Small intestine (tissue), 16 donors: ENCODE measurements at places on chromosomes 7 and 10.

DNA sequence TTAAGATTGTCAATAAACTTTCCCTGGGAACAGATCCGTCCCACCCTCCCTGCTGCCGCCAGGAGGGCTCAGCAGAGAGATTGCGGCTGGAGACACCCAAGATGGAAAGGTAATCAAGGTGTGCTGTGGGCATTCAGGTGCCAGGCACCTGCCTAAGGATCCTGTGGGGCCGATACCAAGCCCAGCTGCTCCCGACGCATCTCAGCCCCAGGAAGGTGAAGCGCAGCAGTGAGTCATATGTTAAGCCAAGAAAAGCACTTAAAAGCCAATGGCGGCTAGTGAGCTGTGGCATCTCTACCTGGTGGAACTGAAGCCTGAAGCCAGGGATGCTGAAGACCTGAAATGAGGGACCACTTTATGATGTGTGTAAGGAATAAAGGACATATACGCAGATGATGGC lies 6.1 kb downstream of the WDR86 start:
- no peak for DNase-seq

DNA sequence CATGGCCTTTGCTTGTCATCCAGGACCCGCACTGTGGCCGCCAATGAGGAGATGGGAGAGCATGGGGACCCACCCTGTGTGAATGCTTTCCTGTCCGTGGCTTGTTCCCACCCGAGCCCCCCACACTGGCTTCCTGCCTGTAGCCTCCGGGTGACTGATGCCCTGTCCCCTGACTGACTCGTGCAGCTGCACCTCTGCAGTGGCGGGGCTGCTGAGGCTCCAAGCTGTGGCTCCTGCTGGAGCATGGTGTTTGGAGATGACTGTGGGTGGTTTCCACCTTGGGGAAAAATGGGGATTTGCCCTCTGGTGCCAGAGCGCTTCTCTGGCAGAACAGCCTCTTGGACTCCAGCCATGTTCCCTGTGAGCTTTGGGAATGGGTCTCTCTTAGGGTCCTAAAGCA lies 2.1 kb downstream of the CAMK1D start:
- no peak for DNase-seq

GRCh38 chr10:75984067-75984466 lies 552.6 kb downstream of the LRMDA start:
- DNase-seq = no peak

GRCh38 chr10:77146712-77147336 lies 490.8 kb downstream of the KCNMA1 start:
- DNase-seq = no peak

GRCh38 chr7:107505997-107506673 lies 36.3 kb downstream of the GPR22 start:
- peak; percentile 84 for DNase-seq

GRCh38 chr10:5456563-5456962 lies 42.8 kb downstream of the CALML5 start:
- no peak for DNase-seq

DNA sequence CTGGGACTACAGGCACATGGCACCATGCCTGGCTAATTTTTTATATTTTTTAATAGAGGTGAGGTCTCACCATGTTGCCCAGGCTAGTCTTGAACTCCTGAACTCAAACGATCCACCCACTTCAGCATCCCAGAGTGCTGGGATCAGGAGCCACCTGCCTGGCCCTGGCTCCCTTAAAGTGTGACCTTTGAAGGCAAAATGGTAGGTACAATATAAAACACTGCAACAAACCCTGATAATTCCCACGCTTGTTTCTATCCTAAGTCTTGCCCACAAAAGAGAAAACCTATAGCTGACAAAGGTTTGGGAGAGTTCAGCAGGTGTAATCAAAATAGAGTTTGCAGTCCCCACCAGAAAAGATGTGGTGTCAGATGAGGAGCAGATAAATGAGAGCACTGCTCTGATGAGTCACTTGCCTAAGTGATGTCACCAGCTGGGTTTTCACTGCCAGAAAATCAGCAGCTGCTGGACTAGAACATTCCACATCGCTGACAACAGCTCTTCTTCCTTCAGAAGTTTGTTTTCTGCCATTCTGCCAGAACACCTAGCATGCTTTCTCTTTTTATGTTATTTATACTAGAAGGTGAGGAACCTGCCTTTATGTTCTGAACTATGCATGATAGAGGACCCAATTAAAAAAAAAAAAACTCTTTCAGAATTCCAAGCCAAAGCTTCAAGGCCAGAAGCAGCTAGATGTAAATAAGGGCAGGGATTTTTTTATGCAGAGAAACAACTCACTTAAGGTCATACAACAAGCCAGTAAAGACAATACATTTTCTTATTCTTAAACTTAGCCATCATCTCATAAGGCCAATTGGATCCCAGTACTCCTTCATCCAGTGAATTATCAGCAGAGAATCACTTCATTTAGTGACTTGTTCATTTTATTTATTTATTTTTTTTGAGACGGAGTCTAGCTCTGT lies 18.0 kb downstream of the PURB start:
- DNase-seq = no peak

DNA sequence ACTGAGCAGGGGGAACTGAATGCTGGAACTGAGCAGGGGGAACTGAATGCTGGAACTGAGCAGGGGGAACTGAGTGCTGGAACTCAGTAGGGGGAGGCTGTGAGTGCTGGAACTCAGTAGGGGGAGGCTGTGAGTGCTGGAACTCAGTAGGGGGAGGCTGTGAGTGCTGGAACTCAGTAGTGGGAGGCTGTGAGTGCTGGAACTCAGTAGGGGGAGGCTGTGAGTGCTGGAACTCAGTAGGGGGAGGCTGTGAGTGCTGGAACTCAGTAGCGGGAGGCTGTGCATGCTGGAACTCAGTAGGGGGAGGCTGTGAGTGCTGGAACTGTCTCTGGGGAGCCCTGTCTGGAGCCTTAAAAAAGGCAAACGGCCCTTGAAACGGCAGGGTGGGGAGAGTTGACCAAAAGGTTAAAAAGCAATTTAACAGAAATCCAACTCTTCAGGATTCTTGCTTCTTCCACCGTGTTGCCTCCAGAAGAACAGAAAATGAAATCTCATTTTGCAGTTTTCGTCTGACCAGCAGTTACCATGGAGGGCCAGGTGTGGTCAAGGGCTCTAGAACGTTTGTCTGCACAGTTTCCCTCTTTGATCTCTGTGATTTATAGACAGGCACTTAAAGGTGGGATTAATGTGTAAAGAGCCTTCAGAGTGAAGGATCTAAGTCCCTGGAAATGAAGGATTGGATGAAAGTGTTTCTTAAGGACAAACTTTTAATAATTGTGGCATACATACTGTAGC lies 19.1 kb downstream of the DOCK1 start:
- DNase-seq = no peak

- DNase-seq = no peak
Measured at GRCh38 chr7:106757846-106758245, 96.9 kb upstream of the CCDC71L start.

GRCh38 chr7:42735081-42735480 lies 176.8 kb downstream of the C7orf25 start:
- no peak for DNase-seq
